ENCODE measurements at places on chromosomes 1 and 21.

DNA sequence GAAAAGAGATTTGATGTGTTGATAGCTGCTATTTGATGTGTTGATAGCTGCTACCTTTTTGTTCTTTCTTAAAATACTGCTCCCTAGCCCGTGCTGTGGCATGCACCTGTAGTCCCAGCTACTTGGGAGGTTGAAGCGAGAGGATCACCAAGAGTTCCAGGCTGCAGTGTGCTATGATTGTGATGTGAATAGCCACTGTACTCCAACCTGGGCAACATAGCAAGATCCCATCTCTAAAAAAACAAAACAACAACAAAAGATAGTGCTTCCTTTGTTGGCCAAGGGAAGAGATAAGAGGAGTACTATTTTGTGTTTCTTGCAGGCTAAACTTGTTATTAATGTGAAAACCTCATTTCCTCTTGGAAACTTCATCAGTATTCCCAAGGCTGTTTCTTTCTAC is 6.1 kb downstream of the GPSM2 start:
- no peak for DNase-seq

DNA sequence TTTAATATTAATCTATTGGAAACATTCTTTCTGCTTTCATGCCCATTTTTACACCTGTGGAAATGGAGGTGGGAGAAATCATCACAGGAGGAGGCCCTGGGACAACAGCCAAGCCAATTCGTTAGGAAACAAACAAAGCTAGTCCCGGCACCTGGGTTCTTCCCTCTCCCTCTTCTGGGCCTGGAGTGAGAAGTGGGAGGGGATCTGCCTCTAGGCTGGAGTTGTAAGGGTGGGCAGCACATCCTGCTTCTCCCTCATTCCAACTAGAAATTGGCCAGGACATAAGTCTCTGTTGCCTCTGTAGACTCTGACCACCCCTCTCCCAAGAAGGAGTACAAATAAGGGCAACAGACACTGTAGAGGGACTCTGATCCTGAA is 20.2 kb upstream of the ERO1B start:
- no peak for DNase-seq

DNA sequence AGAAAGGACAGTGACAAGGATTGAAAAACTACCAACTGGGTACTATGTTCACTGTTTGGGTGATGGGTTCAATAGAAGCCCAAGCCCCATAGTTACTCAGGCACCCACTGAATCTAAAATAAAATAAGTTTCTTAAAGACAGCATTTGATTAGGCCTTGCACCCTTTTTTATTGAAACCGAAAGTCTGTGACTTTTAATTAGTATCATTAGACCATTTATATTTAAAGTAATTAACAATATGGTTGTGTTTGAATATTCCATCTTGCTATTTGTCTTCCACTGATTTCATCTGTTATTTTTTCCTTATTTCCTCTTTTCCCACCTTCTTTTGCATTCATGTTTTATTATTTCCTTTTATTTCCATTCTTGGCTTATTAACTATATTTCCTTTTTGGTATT is 27.4 kb downstream of the KLHDC7A start:
- no peak for DNase-seq

DNA sequence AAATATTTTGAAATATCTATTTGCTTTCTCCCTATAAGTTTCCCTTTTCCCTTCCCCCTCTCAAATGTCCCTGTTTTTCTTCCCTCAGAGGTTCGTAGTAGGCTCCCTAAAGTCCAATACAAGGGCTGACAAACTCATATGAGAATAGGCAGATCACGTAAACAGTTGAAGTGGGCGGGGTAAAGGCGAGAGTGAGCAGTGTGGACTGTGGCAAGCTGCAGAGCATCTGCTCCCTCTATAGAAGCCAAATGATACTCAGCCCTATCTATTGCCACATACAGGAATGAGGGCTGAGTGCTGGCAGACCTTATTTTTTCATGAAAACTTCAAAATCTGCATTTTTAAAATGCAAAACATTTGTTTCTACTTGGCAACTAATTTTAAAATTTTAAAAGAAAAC is 26.3 kb downstream of the PRDX6 start:
- no peak for DNase-seq

DNA sequence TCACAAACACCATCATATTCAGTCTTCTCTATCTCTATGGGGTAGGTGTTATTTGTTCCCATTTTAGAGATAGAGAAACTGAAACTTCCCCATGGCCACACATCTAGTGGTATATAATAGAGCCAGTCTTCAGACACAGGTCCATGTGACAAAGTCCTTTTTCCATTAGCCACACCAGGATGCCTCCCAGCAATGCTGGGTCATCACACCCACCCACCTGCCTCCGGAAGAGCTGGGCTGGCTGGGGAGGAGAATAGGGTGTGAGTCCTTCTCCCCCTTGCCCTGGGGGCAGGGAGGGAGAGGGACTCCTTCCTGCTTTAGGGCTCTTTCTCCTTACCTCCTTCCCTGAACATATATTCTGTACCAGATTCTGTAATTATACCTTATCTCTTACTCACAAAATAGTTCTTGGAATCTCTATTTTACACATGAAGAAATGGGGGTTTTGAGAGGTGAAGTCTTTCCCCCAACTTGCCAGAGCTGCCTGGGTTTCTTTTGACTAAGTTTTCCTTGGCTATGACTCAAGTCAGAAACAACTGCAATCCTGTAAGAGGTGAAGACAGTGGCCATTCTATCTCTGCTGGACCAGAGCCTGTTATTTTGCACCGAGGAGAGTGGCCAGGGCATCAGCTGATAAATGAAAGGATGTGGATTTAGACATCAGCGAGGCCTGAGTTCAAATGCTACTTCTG is 30.0 kb downstream of the SOX13 start:
- no peak for DNase-seq

GRCh38 chr1:170594066-170594626 is 62.2 kb downstream of the GORAB start:
- DNase-seq = no peak

GRCh38 chr1:203682473-203683383 is 56.1 kb downstream of the ATP2B4 start:
- peak; percentile 77 for DNase-seq

DNA sequence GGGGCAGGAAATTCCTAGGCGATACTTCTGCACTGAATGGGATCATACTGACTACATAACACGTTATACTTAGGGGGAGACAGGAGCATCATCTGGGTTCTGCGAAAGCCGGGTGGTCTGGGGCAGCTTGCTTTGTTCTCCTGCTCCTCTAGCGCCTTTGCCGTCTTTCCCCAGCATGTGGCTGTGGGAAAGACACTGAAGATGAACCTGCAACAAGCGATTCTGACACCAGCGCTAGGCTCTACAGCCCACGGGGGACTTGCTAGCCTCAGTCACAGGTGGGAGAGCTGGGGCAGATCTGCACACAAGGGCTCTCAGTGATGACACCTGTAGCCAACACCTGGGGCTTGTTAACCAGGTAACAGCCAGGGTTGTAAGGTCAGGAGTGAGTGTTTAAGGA is 51.8 kb downstream of the CD46 start:
- no peak for DNase-seq

- DNase-seq = no peak
Measured at GRCh38 chr1:112849425-112850033, 106.5 kb downstream of the SLC16A1 start.

DNA sequence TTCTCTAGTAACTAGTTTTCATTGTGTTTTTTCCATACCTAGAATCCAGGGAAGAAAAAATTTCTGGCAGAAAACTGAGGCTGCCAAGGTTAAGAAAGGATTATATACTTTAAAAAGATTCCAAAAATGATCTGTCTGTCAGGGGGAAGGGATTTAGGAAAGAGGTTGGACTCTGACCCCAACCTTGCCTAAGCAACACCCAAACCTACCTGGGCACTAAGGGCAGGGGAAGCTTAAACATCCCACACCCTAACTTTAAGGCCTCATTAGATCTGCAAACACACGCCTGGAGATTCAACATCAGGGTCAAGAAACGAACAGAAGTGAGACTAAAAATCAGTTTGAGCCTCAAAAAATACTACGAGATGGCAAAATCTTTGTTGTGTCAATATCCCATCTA is 19.4 kb downstream of the KDM5B start:
- DNase-seq = no peak

DNA sequence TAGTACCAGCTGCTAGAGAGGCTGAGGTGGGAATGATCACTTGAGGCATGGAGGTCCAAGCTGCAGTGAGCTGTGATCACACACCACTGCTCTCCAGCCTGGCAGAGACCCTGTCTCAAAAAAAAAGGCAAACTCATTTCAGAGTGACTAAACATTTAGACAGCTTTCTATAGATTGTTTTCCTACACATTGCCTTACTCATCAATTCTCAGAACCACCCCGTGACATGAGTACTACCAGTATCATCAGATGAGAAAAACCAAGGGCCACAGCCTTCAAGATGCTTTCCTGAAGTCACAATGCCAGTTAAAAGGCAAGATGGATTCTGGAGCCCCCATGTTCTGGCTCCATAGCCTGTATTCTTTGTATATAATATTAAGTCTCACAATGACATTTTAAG is 22.4 kb upstream of the SMPDL3B start:
- DNase-seq = no peak

DNA sequence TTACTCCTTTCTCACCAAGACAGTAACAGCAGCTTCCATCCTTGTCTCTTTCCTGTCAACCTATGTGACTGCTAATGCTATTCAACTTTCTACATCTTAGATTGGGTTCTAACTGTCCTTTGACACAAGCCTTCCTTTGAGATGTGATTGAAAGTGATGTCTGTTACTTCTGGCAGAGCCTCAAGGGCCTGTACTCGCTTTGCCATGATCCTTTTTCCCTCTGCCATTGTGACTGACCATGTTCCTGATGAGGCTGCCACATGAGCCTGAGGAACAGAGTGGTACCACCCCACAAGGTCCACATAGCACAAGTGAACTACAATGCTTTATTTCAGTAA is 138.8 kb upstream of the RAB4A start:
- DNase-seq = no peak

DNA sequence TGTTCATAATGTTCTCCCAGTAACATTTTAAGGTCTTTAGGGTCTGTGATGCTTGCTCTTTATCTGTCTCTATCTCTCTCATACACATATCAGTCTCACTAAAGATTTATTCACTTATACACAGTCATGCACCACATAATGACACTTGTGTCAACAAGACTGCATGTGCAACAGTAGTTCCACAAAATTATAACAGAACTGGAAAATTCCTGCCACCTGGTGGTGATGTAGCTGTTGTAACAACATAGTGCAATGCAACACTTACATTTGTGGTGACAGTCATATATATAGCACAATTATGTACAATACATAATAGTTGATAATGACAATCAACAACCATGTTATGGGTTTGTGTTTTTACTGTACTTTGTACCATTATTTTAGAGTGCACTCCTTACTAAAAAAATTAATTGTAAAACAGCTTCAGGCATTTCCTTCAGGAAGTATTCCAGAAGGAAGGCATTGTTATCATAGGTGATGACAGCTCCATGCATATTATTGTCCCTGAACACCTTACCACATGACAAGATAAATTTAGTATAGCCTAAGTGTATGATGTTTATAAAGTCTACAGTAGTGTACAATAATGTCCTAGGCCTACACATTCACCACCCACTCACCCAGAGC is 8.1 kb downstream of the TDRD5 start:
- DNase-seq = no peak

- DNase-seq = no peak
Measured at GRCh38 chr21:26851109-26851944, 6.1 kb upstream of the ADAMTS1 start.

GRCh38 chr21:46098303-46099141 is 610 bp downstream of the COL6A2 start:
- no peak for DNase-seq

DNA sequence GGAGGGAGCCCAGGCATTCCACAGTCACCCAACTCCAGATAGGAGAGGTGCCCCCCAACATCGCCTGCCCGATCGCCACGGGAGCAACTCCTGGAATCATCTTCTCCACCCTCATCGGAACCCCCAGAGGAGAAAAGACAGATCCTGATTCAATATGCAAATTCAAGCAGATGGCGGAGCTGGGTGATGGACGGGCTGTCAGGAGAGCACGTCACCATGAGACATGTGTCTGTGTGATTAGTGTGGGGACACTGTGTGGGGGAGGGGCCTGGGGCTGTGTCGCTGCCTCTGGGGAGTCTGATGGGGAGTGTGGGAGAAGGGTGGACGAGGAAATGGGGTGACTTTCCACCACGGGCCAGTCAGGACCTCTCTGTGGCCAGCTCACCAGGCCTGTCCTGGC is 90.2 kb upstream of the CSF3R start:
- DNase-seq = no peak

GRCh38 chr1:62725255-62725654 is 37.1 kb upstream of the DOCK7 start:
- DNase-seq = no peak

GRCh38 chr1:217363319-217363718 is 267.6 kb downstream of the GPATCH2 start:
- DNase-seq = no peak

DNA sequence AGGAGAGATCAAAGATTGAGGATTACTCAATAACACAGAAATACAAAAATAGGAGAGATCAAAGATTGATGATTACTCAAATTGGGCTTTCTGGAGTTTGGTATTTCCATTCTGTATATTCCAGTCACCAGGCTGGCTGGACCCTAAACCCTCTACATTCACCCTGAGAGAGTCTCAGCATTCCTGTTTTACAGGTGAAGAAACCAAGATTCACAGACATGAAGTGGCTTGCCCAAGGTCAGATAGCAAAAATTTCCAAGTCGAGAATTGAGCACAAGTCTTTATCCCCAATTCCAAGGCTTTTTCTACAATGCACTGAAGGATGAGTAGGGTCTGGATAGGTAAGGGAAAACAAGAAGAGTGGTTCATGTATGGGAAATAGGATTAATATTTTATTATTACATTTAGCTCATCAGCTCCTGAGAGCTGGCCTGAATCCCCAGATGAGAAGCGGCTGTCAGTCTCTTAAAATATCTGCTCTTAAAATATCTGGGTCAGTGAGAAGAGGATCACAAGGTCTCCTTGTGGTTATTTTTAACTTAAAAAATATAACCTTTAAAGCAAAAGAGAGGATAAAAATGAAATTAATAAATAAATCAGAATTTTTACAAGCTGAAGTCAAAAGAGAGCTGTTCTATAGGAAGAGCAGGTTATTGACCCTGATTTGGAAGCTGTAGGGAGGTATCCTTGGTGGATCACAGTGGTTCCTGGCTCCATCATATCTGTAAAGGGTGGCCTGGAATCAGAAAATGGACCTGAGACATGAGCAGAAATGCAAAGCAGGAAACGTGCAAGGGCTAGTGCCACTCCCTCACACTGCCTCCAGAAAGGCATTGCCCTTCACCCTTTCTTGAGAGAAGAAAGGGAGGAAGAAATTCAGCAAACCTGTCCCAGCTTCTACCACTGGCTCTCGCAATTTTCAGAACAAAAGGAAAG is 29.1 kb upstream of the SEC16B start:
- DNase-seq = no peak

DNA sequence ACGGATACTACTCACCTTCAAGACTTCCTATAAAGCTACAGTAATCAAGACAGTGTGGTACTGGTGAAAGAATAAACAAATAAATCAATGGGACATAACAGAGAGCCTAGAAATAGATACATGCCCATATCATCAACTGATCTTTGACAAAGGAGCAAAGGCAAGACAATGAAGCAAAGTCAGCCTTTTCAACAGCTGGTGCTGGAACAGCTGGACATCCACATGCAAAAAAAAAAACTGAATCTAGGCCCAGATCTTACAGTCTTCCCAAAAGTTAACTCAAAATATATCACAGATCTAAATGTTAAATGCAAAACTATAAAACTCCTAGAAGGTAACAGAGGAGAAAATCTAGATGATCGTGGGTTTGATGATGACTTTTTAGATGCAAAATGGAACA is 170.3 kb downstream of the MIS18A start:
- no peak for DNase-seq

- no peak for DNase-seq
Measured at GRCh38 chr1:184669391-184669790, 85.3 kb downstream of the EDEM3 start.

All from CD4-positive, alpha-beta T cell treated with Interleukin-6 at 100 ng/mL for 8 hours (primary cell).